ENCODE measurements at places on chromosomes 2 and 18.

GRCh38 chr2:29829841-29830240 is 91.5 kb downstream of the ALK start:
- DNase-seq: no peak

GRCh38 chr2:146124741-146125140 is 1604.8 kb upstream of the ZEB2 start:
- DNase-seq: no peak

- no peak for DNase-seq
Measured at GRCh38 chr2:229612384-229612971, 101.9 kb downstream of the DNER start.

DNA sequence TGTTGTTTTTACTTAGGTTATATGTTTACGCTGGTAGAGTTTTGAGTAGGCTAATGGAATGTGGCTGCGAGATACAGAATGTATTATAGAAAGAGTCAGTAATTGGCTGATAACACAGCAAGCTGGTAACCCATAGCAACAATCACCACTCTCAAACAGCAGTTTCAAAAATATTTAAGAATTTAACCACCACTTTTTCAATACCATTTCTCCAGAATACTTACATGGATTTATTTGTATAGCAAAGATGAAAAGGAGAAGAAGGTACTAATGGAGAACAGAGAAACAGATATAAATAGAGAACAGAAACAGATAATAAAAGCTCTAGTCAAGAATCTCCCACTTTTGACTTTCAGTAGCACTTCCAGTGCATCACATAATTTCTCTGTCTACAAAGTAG is 188.3 kb upstream of the SLC39A10 start:
- no peak for DNase-seq

- no peak for DNase-seq
Measured at GRCh38 chr2:203451689-203452088, 83.4 kb downstream of the RAPH1 start.

- no peak for DNase-seq
Measured at GRCh38 chr2:45860136-45861121, 209.0 kb downstream of the PRKCE start.

DNA sequence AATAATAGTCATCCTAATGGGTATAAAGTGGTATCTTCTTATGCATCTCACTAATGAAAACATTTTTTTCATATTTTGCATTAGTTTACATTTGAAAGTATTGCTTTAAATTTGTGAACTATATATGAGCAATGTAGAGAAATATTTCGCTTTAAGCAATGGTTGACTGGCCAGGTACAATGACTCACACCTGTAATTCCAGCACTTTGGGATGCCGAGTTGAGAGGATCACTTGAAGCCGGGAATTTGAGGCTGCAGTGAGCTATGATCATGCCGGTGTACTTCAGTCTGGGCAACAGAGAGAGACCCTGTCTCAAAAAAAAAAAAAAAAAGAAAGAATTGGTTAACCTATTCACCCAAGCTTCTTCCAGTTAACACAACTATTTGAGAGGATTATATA is 15.1 kb downstream of the ZCCHC2 start:
- DNase-seq: no peak

All from BJ (cell line).